ENCODE measurements at places on chromosomes 4 and X.

DNA sequence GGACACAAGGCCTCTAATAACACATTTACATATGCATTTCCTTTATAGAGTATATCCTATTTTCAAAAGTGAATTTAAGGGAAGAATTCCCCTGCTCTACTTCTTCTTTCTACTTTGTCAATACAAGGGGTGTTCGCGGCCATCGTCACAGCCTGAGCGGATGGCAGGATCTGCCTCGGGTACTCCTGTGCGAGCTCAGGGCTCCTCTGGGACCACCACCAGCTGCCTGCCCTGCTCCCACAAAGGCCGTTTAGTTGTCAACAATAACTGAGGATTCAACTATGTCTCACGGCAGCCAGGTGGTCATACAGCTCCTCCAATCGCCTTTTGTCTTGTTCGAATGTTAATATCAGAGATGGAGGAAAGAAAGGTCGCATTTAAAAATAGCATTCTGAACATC is 228.2 kb upstream of the TENM3 start:
- no peak for DNase-seq

GRCh38 chrX:149979126-149979644 is 40.9 kb upstream of the EOLA2 start:
- no peak for DNase-seq

- DNase-seq: no peak
Measured at GRCh38 chr4:42018451-42018850, 28.1 kb downstream of the SLC30A9 start.

DNA sequence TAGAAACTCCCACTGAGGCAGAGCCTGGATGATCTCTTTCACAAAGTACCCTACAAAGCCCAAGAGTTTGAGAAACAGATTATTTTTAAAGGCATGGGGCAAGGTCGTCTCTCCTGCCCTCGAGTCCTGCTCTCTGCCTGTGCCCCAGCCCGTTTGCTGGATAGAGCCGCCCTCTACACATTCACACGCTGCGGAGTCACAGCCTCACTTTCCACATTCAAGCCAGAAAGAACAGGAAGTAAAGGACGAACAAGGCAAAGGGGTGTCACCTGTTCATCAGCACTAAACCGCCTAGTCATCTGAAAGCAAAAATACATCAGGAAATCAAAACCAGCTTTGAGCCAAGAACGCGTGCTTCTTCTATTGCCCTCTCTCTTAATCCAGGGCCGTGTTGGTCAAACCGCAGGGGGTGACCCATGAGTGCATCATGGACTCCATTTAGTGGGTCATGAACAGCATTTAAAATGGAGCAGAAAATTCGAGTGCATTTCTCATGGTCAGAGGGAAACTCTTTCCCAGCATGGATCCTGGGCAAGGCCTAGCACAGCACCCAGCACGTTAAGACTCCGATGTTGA is 83.4 kb downstream of the PHKA2 start:
- DNase-seq: no peak

DNA sequence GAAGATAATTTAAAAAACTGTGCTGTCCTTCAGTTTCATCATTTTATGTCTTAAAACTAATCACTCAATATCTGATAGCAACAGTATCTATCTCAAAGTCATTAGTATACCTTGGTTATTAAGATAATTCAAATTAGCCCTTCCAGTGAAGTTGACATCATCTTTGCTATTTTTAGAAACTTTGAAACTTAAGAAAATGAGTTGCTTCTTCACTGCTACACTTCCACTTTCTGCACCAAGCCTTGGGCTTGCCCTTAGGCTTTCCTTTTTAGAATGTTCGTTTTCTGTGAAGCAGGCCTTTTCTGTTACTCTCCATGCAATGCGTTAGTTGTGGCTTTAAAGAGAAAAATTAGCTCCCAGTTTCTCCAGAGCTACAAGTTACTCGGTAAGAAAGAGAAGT is 4.4 kb upstream of the VAMP7 start:
- DNase-seq: no peak

DNA sequence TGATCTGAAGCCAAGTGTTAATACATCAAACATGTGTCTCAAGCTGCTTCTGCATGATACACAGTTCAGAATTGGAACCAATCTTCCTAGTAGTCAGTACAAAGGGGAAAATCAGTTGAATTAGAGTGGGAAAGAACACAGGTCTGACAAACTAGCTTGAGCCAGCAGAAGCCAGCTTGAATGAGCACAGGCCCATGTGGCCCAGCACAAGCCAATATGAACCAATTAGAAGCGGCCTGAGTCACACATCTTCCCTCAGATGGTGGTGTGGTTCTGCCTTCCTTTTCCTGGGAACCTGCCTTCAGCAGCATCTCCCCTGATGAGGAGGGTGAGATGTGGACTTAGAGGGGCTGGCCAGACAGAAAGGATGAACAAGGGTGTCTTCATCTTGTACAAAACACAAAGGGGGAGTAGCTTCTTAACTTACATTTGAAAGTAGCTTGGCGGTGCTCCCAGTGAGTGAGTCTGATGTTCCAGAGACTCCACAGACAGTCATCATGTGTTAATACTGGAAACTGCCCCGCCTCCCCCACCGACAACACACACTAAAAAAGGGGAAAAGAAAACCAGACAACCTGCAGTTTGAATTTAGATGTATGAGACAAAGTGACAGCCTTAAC is 72.0 kb downstream of the FRMPD4 start:
- no peak for DNase-seq

DNA sequence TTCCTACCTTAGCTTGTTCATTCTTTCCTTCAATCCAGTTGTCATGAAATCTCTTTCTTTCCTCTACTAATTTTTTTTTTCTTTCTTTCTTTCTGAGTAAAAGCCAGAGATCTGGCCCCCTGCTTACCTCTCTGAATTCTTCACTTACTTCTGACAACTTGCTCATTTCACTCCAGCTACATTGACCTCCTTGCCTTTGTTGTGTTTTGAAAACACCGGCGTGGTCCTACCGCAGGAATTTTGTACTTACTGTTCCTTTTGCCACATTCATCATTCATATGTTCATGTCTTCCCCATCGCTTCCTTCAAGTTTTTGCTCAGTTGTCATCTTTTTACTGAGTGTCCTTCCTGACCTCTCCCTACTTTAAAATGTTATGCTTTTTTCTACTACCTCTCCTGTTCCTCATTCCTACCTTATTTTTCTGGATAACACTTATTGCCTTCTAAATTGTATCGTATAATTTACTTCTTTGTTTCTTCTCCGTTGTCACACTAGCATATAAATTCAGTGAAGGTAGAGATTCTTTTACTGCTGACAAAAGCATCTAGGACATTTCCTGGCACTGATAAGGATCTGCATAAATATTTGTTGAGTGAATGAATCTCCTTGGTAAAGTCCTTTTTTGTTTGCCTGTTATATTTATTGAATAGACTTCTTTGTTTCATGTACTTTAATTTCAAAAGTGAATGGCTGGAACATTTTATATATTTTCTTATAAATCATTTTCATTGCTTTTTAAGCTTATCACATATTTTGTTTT is 74.4 kb downstream of the NFKB1 start:
- no peak for DNase-seq

GRCh38 chrX:50577326-50577725 is 106.7 kb upstream of the DGKK start:
- DNase-seq: no peak

DNA sequence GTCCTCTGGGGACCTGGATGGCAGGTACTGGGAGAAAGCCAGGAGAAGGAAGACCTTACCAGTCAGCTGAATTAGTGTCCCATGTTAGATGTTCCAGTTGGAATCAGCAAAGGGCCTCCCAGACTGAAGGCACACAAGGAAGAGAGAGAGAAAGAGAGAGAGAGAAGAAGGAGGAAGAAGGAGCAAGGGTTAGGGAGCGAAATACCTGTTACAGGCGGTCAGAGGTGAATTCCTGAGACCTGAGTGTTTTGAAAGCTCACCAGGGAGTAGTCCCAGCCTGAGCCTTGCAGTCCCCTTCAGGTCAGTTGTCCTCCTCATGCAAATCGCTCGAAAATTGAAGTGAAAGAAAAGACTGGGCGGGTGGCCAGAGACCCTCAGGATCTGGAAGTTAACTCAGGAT is 60.3 kb downstream of the USP11 start:
- DNase-seq: no peak

DNA sequence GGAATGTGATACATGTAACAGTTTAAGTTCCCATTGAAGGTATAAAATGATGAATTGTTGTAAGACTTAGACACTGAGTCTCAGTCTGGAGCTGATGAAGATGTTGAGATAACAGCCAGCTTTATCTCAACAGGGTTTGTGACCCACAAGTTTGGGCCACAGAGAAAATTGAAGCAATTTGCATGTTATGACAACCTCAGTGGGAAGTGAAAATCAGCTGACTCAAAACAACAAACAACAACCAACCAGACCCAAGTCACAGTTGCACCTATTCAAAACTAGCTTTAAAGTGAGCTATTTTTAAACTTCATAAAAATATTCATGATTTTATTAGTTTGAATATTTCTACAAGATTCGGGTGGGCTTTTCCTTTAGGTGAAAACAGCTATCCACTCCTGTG is 8.0 kb downstream of the SFRP2 start:
- no peak for DNase-seq

DNA sequence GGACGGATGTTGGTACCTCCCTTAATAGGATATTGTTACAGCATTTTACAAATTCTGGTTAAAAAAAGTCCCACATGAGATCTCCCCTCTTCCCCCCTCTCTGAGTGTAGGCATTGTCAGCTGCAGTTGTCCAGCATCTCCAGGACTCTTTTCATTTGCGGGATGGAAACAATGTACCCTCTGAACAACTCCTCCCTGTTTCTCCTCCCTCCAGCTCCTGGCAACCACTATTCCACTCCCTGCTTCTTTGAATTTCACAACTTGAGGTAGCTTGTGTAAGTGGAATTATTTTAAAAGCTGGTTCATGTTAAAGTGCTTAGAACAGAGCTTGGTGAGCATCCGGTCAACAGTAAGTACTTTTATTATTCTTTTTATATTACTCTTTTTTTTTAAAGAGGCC is 69.8 kb downstream of the TBL1X start:
- no peak for DNase-seq

GRCh38 chr4:1333256-1333655 is 13.8 kb upstream of the UVSSA start:
- no peak for DNase-seq

GRCh38 chr4:93658443-93658842 is 170.1 kb upstream of the ATOH1 start:
- DNase-seq: no peak

GRCh38 chrX:97167333-97167732 is 283.6 kb downstream of the RPA4 start:
- no peak for DNase-seq

DNA sequence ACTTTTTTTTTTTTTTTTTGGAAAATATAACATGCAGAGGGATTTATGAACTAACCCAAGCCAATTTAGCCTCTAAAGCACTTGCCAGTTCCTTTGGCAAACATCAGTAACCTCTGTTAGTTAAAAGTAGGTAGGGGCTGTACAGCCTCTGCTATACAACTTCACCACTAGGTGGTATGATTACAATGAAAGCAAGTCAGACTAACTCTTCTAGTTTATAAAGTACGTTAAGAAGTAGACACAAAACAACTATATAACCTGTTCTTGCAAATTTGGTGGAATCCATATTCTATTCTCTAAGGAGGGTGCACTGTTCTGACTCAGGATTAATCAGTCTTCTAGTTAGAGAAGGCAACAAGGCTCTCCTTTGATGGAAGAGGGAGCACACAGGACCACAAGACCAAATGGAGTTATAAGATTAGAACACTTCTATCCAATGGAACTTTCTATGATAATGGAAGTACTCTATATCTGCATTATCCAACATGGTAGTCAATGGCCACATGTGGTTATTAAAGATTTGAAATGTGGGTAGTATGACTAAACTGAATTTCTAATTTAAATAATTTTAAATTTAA is 12.8 kb downstream of the AIMP1 start:
- no peak for DNase-seq

- no peak for DNase-seq
Measured at GRCh38 chr4:151436093-151436518, 27.1 kb downstream of the FHIP1A start.

DNA sequence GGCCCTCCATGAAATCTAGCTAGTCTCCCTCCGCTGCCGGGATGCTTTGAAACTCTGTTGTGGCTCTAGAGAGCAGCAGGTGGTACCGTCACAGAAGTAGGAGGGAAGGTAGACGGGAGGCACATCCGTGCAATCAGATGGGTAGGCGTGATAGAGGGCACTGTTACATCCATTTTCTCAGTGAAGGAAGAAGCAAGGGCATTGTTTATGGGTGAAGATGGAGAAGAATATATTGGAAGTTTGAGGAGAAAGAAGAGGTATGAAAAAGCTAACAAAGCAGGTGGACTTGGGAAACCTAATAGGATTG is 1.3 kb downstream of the ANAPC4 start:
- no peak for DNase-seq

GRCh38 chrX:39445336-39445735 is 644.1 kb downstream of the MID1IP1 start:
- DNase-seq: no peak

GRCh38 chr4:5707778-5708448 is 446 bp downstream of the EVC2 start:
- DNase-seq: no peak

DNA sequence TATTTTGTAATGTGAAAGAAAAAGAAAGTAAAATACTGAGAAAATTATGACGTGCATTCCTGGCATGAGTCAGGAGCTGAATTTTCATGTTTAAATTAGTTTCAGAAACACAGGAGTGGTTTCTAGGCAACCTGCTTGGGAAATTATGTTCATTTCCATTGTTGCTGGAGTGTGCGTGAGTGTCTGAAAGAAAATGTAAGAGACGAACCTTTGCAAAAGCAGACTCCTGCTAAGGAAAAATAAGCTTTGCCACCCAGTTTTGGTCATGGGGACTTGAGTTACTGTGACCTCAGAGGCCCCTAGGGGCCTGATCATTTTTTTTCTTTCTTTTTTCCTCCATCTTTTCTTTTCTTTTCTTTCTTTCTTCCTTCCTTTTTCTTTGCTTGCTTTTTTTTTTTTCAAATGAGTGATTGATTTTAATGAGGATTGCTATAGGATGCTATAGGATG is 18.8 kb upstream of the CHRNA9 start:
- DNase-seq: no peak

GRCh38 chrX:23390979-23391378 is 56.3 kb downstream of the PTCHD1 start:
- no peak for DNase-seq
